ENCODE measurements at places on chromosomes 11 and 22.

- DNase-seq: no peak
Measured at GRCh38 chr11:37951996-37952395, 1354.0 kb upstream of the RAG2 start.

GRCh38 chr22:20430720-20431510 lies 6.7 kb downstream of the SCARF2 start:
- DNase-seq: no peak

- DNase-seq: no peak
Measured at GRCh38 chr11:64396079-64396591, 37.2 kb downstream of the RPS6KA4 start.

DNA sequence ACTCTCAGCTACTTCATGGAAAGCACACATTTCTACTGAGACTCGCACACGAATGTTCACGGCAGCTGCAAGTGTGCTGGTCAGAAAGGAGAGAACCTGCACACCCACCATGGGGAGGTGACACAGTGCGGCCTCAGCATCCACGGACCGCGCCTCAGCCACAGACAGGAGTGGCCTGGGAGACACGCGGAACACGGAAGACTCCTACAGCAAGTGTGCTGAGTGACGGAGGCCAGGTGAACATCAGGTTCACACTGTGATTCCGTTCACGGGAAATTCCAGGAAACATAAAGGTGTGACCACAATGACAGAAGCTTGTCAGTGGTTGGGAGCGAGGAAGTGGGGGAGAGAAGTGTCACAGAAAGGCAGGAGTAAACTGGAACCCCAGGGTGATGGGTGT lies 13.3 kb upstream of the MOB2 start:
- DNase-seq: no peak

- no peak for DNase-seq
Measured at GRCh38 chr11:103494491-103494890, 385.3 kb downstream of the DYNC2H1 start.

- DNase-seq: no peak
Measured at GRCh38 chr11:1349327-1350041, 40.1 kb upstream of the TOLLIP start.

DNA sequence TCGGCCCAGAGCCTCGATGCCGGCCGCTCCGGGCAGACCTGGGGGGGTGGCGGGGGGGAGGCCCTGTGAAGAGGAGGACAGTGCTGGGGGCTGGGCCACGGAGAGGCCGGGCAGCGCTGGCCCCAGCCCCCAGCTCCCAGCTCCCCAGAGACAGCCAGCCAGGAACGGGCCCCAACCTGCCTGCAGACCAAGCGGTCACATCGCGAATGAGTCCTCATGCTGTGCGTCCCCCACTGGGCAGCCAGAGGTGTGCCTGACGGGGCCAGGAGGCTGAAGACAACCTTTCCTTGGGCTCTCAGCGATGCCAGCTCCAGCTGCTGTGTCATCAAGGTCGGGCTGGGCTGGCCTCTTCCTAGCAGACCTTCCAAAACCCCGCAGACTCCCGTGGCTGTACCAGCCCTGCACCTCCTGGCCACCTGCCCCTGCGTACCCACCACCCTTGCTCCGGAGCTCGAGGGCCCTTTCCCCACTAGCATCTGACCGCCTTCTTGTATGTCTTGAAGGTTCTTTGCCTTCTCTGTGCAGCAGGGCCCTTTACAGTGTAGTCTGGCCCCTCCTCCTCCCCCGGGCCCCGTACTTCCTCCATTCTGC lies 88.4 kb downstream of the CDKN1C start:
- DNase-seq: no peak

All from GM12892 (cell line).